ENCODE measurements at places on chromosomes 3 and 15.
A peak's percentile ranks its signal among the peaks of the same experiment; 100 is the strongest.

DNA sequence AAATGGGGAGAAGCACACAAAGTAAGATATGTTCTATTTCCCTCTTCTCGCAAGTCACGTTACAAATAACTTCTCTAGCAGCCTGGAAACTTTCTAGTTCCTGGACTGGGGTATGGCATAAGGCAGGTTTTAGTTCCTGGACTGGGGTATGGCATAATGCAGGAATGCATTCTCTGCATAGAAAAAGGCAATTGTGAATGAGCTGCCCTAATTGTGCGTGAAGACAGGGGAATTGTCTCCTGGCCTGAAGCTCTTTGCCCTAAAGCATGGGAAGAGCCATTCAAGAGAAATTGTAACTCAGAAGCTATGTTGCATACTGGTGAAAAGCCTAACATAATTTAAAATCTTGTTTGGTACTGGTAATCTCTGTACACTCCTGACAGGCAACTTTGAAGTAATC lies 54.3 kb upstream of the CBLB start:
- DNase-seq = no peak

DNA sequence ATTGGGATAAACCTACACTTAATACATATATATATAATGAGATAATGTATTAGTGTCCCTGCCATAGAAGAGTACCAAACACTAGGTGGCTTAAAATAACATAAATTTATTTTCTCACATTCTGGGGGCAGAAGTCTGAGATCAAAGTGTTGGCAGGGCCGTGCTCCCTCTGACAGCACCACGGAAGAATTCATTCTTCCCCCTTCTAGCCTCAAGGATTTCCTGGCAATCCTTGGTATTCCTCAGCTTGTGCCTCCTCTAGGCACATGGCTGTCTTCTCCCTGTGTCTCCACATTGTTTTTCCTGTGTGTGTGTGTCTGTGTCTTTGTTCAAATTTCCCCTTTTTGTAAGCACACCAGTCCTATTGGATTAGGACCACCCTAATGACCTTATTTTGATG lies 115.2 kb upstream of the AGBL1 start:
- no peak for DNase-seq

DNA sequence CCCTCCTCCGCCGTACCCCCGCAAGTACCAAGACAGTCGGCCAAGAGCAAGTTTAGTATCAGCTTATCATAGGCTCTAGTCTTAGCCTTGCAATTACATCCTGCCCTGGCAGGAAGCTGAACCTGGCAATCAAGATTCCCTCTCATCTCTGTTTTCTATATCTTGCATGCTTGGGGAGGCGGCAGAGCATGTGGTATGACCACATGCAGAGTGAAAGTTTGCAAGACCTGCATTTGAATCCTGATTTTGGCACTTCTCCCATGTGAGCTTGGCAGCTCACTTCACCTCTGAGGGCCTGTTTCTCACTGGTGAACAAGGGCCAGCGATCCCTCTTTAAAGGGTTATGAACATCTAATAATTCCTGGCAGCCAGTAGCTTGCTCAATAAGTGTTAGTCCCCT lies 106.1 kb upstream of the FRMD4B start:
- no peak for DNase-seq

- no peak for DNase-seq
These were observed 106.9 kb downstream of the LRRN1 start for GRCh38 chr3:3906171-3906570.

GRCh38 chr15:36880224-36880912 lies 220.0 kb downstream of the MEIS2 start:
- DNase-seq = no peak

GRCh38 chr3:179653096-179653797 lies 407 bp downstream of the USP13 start:
- DNase-seq = peak; percentile 60

- no peak for DNase-seq
These were observed 30.4 kb upstream of the UMPS start for GRCh38 chr3:124699686-124700396.

Data from right renal cortex interstitium (tissue), 3 donors.